SW 1271 (cell line): ENCODE measurements at places on chromosomes 1 and 21.

GRCh38 chr1:75014250-75014649 is 119.9 kb upstream of the LHX8 start:
- no peak for DNase-seq

DNA sequence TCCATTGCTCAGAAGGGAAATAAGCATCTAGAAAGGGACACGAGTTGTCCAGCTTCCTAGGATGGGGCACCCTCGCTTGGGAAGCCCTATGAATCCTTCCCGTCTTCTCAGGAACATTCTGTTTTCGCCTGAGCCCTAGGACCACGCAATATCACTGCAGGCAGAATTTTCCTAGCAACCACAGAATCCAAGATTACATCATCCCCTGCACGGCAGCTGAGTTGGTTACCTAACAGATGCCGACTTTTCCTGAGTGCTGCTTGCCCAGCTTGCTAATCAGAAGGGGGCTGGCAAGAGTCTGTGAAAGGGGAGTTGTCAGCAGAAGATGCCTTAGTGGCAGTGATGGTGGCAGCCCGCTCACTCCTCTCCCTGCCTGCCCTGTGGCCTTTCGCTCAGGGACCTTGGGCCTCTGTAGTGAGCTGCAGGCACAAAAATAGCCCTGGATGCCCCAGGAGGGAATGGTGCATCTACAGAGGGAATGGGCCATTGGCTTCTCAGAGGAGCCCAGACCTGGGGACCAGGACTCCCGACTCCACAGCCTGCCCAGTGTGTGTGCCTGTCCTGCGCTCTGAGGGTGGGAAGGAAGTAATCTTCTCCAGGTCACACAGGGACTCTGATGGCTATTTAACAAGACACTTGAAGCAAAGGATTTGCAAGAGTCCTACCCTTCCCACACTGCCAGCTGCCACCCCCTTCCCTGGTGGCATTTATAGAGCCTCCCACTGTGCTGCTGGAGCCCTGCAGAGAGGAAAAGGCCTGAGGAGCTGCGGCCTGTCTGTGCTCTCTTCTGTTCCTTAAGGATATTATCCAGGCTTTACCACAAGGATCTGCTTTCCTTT is 28.9 kb upstream of the CLSTN1 start:
- no peak for DNase-seq

- no peak for DNase-seq
Observed at GRCh38 chr1:16209132-16209846, 3.2 kb downstream of the ARHGEF19 start.

GRCh38 chr1:34685225-34685624 is 69.6 kb upstream of the GJB5 start:
- no peak for DNase-seq

GRCh38 chr1:14843525-14843924 is 245.0 kb downstream of the KAZN start:
- no peak for DNase-seq

GRCh38 chr1:172112576-172112975 is 271.3 kb downstream of the DNM3 start:
- DNase-seq: no peak

DNA sequence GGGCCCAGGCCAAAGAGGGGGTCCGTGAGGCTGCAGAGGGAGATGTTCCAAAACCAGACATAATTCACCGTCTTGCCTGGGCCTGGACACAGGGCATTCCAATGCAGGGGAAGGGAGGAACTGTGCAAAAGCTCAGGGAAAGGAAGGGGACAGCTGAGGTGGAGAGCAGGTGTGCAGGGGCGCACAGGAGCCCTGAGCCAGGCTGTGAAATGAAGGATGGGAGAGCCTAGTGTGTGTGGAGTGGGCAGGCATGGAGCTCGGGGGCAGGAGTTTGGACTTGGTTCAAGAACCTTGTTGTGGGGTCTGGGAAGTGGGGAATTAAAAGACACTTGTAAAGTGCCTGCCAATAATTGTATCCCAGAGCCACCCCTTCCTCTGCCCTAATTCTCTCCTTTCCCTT is 2.3 kb downstream of the TNNI1 start:
- no peak for DNase-seq

- no peak for DNase-seq
Observed at GRCh38 chr1:41449326-41449921, 35.1 kb downstream of the EDN2 start.

- no peak for DNase-seq
Observed at GRCh38 chr21:33189237-33189636, 40.5 kb upstream of the IFNAR2 start.

DNA sequence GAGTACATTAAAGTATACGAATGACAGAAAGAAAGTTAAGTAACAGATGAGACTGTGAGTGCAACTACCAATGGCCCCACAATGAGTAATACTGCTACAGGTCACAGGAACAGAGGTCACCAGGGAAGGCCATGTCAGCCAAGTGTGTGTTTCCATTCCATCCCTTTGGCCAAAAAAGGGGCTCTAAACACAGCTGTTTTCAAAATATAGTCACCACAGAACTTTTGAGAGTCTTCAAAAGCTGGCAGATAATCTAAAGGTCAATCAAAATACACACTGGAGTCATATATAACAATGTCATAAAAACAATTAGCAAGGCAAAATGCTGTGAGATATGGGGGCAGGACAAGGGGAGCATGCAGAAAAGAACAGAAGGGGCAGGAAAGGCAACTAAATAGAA is 10.2 kb downstream of the USP24 start:
- no peak for DNase-seq

- DNase-seq: no peak
Observed at GRCh38 chr1:1540090-1540817, at the start of gene TMEM240. Gene TMEM240, minus strand, starts transcription at chr1:1540624. Its CDS starts 278 bp downstream, at chr1:1540346.

- DNase-seq: no peak
Observed at GRCh38 chr1:177170756-177171535, at the start of gene BRINP2. Gene BRINP2, plus strand, starts transcription at chr1:177170958. Its CDS starts 58,919 bp downstream, at chr1:177229877.

DNA sequence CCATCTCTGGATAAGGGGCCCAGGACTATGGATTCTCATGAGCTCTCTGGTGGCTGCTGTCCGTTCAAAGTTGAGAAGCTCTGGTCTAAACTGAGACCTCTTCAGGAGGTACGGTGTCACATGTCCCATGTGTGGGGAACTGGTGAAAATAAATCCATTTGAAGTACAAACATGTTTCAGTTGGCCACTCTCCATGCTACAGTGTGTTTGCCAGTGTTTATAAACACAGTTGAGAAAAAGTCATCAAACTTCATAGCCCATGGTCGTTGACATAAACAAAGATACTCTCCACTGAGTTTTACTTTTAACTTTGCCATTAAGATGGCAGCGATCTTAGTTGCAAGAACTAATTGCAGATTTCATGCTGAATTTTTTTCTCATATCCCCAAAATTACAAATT is 72.8 kb downstream of the PSMG1 start:
- no peak for DNase-seq

GRCh38 chr1:194644528-194644927 is 1458.1 kb upstream of the B3GALT2 start:
- DNase-seq: no peak

DNA sequence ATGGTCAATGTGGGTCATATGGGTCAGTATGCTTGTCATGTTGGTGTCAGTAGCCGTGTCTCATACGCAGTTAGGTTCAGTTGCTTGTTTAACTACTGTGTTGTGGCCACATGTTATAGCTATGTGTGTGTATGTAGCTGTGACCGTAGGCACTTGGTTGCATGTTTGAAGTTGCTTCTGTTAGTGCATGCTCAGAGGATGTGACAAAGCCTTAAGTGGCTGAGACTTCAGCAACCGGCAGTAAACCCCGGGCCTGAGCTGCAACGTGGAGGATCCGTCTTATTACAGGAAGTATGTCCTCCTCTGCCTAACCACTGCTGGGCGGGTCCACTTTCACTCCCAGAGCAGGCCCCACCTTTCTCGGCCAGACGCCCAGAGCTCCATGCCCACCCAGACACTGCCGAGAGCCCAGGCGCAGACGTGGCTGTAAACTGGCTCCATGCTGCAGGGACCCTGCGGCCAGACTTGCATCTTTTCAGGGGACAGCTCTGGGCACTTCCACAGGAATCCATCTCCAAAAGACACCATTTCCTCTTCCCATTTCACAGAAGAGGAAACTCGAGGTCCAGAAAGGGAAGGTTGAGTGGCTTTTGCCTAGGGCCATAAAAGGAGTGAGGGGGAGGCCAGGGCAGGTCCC is 2.2 kb downstream of the TCEA3 start:
- no peak for DNase-seq

GRCh38 chr1:94024104-94024792 is 96.7 kb downstream of the ABCA4 start:
- DNase-seq: no peak

- no peak for DNase-seq
Observed at GRCh38 chr1:36657826-36658225, 175.1 kb upstream of the CSF3R start.

- no peak for DNase-seq
Observed at GRCh38 chr1:178533121-178533946, 20.4 kb downstream of the TEX35 start.

DNA sequence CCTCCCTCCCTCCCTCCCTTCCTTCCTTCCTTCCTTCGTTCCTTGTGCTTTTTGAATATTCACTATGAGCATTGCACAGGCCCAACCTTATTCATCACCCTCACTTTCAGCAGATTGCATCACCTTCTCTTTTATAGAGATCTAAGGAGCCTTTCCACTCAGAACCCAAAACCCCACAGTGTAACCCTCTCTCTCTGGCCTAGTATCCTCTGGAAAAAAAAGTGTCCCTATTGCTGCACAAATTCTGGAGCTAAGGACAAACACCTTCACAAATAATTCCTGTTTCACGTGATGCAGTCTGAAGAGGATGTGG is 25.6 kb downstream of the OR10J5 start:
- no peak for DNase-seq

- DNase-seq: peak; percentile 10
Observed at GRCh38 chr1:183093786-183094298, 70.6 kb downstream of the LAMC1 start.

- DNase-seq: no peak
Observed at GRCh38 chr1:64223329-64224151, 20.1 kb downstream of the UBE2U start.

DNA sequence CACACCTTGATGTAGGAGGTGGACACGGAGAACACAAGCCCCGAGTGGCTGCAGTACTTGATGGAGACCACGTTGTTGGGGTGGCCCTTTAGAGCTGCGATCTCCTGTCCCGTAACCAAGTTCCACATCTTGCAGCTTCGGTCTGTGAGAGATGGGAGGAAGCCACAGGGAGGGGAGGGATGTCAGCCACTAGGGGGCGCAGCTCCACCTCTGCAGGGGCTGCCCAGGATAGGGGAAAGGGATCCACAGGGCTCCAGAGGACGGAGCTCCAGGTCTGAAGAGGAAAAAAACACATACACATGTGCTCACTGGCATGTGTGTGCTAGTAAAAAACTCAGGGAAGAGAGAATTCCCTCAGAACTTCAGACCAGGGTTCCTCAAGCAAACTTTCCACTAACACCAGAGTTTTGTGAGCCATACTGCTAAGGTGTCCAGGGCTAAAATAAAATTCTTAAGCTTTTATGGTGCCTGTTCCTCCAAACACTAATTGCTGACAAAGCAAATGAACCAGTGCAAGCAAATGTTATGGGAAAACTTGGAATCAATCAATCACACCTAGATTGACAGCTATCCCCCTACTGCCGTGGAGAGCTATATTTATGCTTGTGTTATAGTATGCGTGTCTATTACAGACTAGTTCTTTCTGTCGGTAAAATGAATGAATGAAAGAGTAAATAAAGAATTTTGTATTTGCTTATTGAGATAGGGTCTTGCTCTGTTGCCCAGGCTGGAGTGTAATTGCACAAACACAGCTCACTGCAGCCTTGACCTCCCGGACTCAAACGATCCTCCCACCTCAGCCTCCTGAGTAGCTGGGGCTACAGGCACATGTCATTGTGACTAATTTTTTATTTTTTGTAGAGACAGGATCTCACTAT is 43.7 kb downstream of the KIF21B start:
- DNase-seq: no peak

DNA sequence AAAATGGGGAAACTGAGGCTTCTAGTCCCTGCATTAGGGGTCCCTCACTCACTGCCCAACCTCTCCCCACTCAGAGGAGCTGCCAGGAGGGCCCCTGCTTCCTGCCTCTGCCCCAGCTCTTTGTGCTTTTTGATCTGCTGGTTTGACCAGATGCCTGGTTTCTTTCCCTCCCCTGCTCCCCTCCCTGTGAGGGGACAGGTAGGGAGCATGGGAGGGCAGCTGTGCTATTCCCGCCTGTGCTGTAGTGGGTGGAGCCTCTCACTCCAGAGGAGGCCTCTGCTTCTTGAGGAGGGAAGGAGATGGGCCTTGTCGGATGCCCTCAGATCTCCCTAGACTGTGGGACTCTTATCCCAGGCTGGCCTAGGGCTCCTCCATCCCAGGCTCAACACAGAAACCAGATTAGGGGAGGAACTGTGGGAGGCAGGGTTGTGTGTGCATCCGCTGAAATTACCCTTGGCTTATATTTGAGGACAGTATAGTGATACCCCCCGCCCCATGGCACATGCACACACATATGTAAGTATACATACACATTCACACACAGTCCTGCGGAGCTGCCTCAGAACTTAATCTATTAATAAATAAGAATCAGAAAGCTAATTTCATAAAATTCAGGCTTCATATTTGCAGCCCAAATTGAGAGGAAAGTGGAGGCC is 4.6 kb downstream of the BOLA1 start:
- no peak for DNase-seq

- DNase-seq: no peak
Observed at GRCh38 chr1:85957760-85958159, 198.8 kb downstream of the COL24A1 start.

DNA sequence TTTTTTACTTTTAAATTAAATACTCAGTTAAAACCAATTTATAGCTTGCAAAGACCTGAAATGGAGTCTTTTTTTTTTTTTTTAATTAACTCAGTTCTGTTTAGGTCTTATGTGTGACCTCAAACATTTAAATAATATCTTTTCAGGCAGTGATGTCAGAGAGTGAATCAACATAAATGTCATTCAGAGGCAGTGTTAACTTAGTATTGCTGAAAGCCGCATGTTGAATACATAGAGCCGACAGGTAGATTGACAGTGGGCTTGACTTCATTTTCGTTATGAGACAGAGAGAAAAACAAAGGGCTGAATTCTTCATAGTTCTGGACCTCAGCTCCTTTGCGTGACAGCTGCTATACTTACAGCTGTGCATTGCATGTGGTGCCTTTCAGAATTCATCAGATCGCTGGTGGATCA is 51.5 kb downstream of the PRDM2 start:
- DNase-seq: no peak

- DNase-seq: no peak
Observed at GRCh38 chr1:195306281-195306680, 1302.0 kb downstream of the KCNT2 start.

DNA sequence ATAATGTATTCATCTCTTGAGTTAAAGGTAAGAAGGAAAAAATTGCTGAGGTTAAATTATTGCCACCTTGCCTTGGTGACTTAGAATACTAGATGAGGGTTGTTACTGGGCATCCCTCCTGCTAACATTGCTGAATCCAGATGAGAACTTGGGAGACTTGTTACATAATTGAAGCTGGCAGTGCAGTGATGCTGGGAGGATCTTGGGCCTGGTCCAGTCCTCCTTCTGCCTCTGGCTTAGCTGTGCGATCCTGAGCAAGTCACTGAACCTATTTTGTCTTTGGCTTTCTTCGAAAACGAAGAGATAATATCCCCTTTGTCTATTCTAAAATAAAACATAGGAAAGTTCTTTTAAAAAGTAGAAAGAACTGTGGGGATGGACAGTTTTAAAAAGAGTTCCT is 244.9 kb upstream of the NRIP1 start:
- DNase-seq: no peak

GRCh38 chr1:157382351-157382750 is 170.0 kb downstream of the FCRL5 start:
- DNase-seq: no peak
